ENCODE measurements at places on chromosomes 1 and 21. TPM values are rescaled to one million over a fixed set of nuclear protein-coding genes. Genes with fewer than 3 reads are reported as not detected.

DNA sequence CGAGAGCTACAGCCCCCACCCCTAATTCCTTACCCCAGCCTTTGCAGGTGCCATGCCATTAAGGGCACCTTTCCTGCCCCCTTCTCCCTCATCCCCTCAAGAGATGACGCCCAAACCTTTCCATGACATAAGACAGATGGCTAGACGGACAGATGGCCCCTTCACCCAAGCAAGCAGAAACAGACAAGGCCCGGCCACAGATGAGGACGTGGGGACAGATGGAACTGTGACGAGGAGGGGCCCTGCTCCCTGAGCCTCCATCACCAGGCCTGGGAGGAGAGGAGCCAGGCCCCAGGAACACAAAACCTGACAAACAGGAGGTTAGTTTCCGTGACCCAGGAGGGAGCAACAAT, 24.7 kb upstream of the PEF1 start:
- DNase-seq: no peak

DNA sequence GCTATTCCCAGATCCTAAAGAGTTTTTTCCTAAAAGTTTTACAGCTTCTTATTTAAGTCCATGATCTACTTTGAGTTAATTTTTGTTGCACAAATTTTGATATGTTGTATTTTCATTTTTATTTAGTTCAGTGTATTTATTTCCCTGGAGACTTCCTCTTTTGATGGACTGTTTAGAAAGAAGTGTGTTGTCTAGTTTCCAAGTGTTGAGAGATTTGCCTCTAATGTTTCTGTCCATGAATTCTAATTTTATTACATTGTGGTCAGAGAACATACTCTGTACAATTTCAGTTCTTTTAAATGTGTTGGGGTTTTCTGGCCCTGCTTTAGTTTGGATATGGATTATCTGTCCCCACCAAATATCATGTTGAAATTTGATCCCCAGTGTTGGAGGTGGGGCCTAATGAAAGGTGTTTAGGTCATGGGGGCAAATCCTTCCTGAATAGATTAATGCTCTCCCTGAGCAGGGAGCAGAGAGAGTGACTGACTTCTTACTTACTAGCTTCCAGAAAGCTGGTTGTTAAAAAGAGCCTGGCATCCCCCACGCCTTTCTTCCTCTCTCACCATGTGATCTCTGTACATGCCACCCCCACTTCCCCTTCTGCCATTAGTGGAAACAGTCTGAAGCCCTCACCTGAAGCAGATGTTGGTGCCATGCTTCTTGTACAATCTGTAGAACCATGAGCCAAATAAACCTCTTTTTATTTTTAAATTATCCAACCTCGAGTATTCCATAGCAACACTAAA, 4.6 kb downstream of the CHD1L start:
- DNase-seq: no peak

DNA sequence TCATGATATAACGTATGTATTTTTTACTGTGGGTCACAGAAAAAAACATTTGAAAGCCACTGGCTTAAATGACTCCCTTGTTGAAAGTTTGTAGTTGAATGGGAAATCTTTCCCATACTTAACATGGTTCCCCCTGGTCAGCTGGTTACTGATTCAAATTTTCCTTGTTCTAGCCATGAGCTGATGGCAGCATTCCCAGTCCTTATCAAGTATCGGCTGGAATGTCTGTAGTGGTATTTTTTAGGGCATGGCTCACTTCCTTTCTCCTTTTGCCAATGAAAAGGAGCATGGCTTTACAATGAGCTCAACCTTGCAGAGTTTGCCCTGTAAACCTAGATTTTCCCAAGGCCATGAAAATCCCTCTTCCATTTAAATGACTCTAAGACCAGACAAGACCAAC, 55.7 kb downstream of the GIPC2 start:
- no peak for DNase-seq

DNA sequence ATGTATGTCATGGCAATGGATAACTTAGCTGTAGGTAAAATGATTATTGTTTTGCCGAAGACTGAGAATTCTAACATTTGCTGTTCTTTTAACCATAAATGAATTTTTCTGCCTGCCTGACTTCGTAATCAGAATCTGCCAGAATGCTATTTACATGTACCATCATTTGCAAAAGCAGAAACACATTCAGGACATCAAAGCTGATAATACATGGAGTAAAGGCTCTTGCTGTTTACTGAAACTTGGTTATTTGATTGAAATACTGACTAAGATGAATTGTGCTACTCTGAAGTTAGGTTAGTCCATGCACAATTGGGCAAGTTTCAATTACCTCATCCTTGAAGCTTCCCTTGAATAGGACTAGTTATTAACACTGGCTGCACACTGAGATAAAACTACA, 293.8 kb downstream of the PLA2G4A start:
- DNase-seq: no peak

NBPF14 gene
- total RNA-seq: 14.5 TPM

APOBEC4 gene
- total RNA-seq: not detected

FAM3B gene
- 59.7 TPM for total RNA-seq

TMEM200B gene
- 3.3 TPM for total RNA-seq
